NCI-H2171 treated with DMSO at 0.1 percent for 48 hours (cell line): ENCODE measurements at places on chromosomes 13 and 19.
A peak's percentile ranks its signal among the peaks of the same experiment; 100 is the strongest.

- no peak for DNase-seq
Measured at GRCh38 chr13:21800837-21801616, 130.2 kb downstream of the FGF9 start.

- no peak for DNase-seq
Measured at GRCh38 chr19:29323440-29324290, 110.7 kb upstream of the UQCRFS1 start.

GRCh38 chr13:29802621-29803020, 47.8 kb downstream of the UBL3 start:
- no peak for DNase-seq

- no peak for DNase-seq
Measured at GRCh38 chr19:58372311-58373133, 8.3 kb downstream of the ZNF837 start.

DNA sequence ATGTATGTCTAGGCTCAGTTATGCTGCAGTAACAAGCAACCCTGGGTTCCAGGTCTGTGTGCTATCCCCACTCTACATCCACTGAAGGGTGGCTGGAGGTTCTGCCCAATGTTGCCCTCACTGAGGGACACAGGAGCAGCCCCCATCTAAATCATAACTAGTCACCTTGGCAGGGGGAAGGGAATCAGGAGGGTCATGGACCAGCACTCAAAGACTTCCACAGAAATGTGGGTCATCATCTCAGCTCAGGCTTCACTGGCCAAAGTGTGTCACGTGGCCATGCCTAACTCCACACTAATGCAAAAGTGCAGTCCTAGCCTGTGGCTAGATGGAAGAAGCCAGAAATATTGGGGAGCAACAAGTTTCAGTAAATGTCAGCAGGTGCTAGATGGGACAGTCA, 137.3 kb upstream of the ZNF507 start:
- no peak for DNase-seq

GRCh38 chr19:16216744-16217670, 19.3 kb downstream of the AP1M1 start:
- peak; percentile 93 for DNase-seq

- DNase-seq, result no peak
Measured at GRCh38 chr13:38686577-38687245, at the start of gene FREM2. Gene FREM2, plus strand, starts transcription at chr13:38687077. Its CDS starts 268 bp downstream, at chr13:38687345.

DNA sequence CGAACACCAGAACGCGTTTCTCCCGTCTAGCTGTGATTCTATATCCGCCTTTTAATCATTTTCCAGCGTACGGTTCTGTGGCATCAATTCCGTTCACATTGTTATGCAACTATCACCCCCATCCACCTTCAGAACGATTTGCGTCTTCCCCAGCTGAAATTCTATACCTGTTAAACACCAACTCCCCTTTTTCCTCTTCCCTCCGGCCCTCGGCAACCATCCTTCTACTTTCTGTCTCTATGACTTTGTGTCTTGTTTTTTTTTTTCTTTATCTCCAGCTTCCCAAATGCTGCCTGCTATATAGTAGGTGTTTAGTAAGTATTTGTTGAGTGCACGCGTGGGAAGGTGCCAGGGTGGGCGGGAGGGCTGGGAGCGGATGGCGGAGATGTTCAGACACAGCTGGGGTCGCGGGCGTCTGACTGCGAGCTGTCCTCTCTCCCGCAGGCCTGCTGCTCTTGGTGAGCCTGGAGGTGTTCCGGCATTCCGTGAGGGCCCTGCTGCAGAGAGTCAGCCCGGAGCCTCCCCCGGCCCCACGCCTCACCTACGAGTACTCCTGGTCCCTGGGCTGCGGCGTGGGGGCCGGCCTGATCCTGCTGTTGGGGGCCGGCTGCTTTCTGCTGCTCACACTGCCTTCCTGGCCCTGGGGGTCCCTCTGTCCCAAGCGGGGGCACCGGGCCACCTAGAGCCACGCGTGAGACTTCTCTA, 20.2 kb downstream of the CACNG6 start:
- DNase-seq, result no peak
